ENCODE measurements at places on chromosomes 7 and 10. TPM values are rescaled to one million over a fixed set of nuclear protein-coding genes. Genes with fewer than 3 reads are reported as not detected.

GRCh38 chr10:77922566-77923179 is 3.9 kb downstream of the DLG5 start:
- no peak for DNase-seq
- no peak overlapping the region for H3K4me3 ChIP-seq
- peaks cover 32% of the 10 kb centered on the region for H3K4me1 ChIP-seq
- no peak overlapping the region for H3K27ac ChIP-seq
- H3K36me3 ChIP-seq = no peaks in the 10 kb centered on the region
- H3K27me3 ChIP-seq = no peaks in the 10 kb centered on the region

The RNF148 gene
- total RNA-seq = not detected

- H3K36me3 ChIP-seq = no peaks in the 10 kb centered on the region
- no peaks in the 10 kb centered on the region for H3K4me1 ChIP-seq
- H3K27me3 ChIP-seq = no peaks in the 10 kb centered on the region
- no peak for DNase-seq
These were observed 178.0 kb downstream of the IMMP2L start for GRCh38 chr7:111384065-111384891.

The HGF gene
- 0.39 TPM for total RNA-seq

- no peaks in the 10 kb centered on the region for H3K27me3 ChIP-seq
- H3K27ac ChIP-seq = peak overlapping the region; percentile 68
- H3K4me1 ChIP-seq = peaks cover 56% of the 10 kb centered on the region
- DNase-seq = no peak
- H3K36me3 ChIP-seq = no peaks in the 10 kb centered on the region
These were observed 6.0 kb upstream of the REEP3 start for GRCh38 chr10:63515002-63515763.

DNA sequence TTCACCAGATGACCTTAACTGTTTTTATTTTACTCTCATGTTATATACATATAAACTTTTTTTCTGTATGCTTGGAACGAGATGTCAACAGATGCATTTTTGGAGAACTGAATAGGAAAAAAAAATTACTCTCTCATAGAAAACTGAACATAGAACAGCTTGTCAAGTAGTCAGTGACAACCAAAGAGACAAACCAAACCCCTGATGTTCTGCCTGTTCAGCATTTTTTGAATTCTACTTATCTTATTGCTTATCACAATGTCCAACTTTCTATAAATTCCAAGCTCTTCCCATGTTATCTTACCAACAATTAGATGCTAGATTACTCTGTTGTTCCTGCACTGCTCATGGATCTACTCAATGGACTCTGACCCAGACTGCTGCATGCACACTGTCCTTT is 95.2 kb downstream of the VPS41 start:
- no peaks in the 10 kb centered on the region for H3K36me3 ChIP-seq
- no peaks in the 10 kb centered on the region for H3K4me1 ChIP-seq
- no peak overlapping the region for H3K4me3 ChIP-seq
- no peak for DNase-seq
- no peaks in the 10 kb centered on the region for H3K27me3 ChIP-seq

The CD36 gene
- total RNA-seq = 275 TPM

The HOXA6 gene
- 2.6 TPM for total RNA-seq

The CALHM1 gene
- total RNA-seq = not detected

Measured in gastrocnemius medialis (tissue), 4 donors.